ENCODE measurements at places on chromosomes 1 and 21.

- no peak for DNase-seq
Observed at GRCh38 chr1:105686874-105687690, 1369.4 kb upstream of the PRMT6 start.

DNA sequence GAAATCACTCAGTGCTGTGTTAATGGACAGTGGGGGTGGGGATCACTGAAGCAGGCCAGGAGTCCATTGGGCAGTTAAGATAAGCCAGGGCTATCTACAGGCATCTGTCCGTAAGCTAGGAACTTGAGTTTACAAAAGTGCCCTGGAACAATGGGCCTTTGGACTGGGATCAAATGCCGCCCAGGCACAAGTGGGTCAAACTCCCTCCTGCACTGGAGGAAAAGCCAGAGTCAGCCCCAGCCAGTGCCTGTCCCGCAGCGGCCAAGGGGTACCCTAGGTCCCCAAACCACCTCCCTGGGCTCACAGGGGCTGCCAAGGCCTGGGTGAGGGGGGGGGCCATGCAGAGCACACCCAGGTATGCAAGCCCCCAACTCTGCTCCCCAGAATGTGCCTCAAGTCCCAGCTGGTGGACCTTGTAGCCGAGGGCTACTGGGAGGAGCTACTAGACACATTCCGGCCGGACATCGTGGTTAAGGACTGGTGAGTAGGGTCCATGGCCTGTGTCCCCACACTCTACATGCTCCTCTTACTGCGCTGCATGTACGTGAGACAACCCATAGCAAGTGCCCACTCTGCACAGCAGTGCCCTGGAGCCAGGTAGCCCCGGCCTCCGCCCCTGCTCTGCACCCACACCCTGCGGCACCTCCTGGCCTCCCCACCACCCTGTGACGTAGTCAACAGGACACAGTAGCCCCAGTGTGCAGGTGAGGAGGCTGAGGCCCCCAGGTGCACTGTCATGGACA lies 7.7 kb downstream of the FBXO6 start:
- no peak for DNase-seq

GRCh38 chr21:45698493-45699184 lies 55.1 kb downstream of the PCBP3 start:
- DNase-seq, result no peak

DNA sequence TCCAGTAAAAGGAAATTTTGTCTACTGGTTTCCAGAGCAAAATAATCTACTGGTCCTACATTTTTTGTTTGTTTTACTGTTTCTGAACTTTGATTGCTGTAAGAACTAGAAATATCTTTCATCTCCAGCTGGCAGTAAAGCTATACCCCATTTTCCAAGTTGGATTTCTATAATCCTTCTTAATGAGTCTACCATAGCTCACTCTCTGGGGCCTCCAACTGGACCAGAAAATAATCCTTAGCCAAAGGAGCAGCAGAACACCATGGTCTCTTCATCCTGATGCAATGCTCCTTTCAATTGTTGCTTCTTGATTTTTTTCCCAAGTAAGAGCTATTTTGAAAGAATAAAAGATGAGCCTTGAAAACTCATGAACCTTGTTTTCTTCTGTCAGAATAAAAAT lies 110.0 kb upstream of the COL11A1 start:
- no peak for DNase-seq

- no peak for DNase-seq
Observed at GRCh38 chr1:118188411-118188810, 3.4 kb upstream of the SPAG17 start.

Data from liver (tissue), 10 donors.